ENCODE measurements at places on chromosomes 5 and 9.

GRCh38 chr9:114300846-114301797 lies 21.8 kb upstream of the ORM1 start:
- DNase-seq, result no peak

- DNase-seq, result peak; percentile 76
These were observed 7.4 kb downstream of the NPR2 start for GRCh38 chr9:35798658-35799374.

DNA sequence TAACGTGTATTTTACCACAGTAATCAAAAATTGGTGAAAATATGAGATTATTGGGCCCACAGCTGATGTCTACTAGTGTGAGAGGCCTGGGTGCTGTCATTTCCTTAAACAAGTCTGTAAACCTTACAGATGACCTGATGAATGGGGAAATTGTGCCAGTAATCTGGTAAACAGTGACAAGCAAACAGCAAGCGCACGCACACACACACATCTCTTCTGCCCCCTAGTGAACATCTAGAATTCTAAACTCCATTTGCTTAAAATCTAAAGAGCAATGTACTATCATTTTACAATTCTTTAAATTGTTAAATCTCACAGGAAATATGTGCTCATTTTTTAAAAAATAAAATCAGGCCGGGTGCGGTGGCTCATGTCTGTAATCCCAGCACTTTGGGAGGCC lies 7.5 kb upstream of the RAPGEF1 start:
- DNase-seq, result no peak

DNA sequence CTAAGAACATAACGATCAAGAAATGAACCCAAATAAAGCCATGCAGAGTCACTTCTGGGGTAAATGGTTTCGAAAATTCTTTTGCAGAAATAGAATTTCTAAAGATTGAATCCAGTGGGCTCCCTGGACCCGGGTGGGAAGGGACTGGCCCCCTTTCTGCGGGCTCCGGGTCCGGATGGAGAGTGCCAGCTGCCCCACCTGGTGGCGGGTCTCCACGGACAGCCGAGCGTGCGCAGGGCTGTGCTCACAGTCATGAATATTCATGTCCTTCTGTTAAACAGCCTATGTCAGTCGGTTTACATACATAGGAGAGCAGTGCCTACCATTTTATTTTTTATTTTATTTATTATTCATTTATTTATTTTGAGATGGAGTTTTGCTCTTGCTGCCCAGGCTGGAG lies 4.7 kb upstream of the PPP1R26 start:
- DNase-seq, result no peak

DNA sequence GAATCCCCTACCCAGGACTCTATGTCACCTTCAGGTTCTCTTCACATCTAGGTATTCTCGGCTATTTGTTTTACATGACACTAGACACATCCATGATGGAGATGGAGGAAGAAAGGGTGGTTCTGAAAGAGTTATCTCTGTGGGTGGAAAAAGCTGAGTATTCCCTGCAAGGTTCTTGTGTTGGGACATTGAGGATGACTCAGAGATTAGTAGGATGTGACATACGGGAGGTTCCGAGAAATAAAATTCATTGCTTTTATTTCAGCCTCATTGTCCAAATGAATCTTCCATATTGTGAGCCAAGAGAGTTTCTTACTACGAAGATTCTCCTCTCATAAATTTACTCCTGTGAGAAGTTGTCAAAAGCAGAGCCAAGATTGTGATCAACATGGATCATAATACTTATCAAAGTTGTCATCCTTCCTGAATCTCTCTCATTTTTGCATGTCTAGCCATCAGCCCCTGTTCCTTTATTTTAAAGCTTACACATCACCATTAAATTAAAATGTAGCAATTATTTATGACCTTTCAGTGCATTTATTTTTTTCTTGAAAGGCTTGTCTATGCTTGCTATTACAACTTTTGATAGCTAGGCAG lies 370.0 kb downstream of the PSAT1 start:
- DNase-seq, result no peak

- DNase-seq, result peak; percentile 68
These were observed 13.9 kb upstream of the BASP1 start for GRCh38 chr5:17203329-17204132.

DNA sequence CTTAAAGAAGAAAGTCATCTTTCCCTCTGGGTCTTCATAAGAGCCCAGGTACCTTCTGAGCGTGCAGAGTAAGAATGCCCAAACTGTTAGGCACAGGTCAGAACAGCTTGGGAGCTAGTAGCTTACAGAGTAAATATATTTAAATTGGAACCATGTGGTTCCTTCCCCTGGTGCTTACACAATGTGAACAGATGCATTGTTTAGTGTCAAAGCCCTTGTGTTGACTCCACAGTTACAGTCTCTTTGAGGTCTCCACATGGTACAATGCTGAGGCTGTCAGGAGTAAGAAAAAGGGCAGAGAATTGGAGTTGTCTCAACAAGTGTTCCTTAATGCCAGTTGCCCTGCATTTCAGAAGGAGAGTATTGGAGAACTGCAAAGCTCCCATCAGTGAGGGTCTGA lies 188.5 kb downstream of the PAPPA start:
- DNase-seq, result no peak

GRCh38 chr9:109542922-109543321 lies 44.8 kb upstream of the PTPN3 start:
- DNase-seq, result no peak

DNA sequence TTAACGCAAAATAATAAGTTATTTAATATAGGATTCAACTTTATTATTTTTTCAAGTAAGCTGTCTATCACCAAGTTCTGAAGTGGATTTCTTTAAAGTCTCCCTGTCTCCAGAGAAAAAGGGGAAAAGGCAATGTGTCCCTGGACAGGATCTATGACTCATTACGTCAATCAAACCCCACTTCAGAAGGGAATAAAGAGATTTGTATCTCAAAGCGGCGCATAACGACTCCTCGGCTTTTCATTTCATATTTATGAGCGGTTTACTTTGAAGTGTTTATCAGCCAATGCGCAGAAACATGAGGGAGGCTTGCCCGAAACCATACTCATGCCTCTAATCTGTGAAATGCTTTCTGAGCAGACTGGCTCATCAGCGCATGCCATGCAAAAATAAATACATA lies 938.6 kb upstream of the WWC1 start:
- no peak for DNase-seq

DNA sequence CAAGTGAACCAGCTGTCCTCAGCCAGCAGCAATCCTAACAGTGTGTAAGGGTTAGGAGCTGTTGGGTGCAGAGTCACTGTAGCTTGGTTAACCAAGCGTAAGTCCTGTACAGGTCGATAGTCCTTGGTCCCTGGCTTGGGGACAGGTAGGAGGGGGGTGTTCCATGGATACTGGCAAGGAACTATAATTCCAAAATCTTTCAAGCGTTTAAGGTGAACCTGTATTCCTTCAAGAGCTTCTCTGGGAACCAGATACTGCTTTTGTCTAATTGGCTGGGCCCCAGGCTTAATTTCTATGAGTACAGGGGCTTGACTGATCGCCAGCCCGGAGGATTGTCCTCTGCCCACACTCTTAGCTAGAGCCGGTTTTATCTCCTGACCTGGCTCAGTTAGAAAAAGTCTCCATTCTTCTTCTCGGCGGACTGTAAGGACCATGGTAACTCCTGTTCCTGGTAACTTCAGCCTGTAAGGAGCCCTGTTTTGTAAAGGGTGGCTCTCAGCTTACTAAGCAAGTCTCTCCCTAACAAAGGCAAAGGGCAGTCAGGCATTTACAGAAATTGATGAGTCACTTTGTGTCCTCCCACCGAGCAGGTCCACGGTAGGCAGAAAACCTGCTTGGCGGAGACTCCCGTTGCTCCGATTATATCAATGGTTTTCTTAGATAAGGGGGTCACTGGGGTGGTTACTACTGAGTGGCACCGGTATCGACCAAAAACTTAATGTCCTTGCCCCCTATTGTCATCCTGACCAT lies 6.0 kb upstream of the ZNF354C start:
- DNase-seq, result peak; percentile 16

DNA sequence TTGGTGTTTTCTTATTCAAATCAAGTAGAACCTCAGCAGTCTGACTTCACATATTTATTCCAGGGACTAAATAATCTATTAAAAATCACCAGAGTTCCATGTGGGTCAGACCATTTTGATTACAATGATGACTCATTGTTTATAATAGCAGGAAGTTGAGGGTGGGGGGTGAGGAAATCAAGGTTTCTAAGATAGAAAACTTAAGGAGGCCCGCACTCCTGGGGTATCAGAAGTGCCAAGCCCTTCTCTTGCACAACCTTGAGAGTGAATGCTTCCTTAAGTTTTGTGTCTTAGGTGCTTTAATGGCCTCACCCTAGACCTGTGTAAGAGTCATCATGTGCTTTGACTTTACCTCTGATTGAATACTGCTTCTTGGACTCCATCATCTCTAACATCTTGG lies 31.9 kb upstream of the NPR3 start:
- no peak for DNase-seq

DNA sequence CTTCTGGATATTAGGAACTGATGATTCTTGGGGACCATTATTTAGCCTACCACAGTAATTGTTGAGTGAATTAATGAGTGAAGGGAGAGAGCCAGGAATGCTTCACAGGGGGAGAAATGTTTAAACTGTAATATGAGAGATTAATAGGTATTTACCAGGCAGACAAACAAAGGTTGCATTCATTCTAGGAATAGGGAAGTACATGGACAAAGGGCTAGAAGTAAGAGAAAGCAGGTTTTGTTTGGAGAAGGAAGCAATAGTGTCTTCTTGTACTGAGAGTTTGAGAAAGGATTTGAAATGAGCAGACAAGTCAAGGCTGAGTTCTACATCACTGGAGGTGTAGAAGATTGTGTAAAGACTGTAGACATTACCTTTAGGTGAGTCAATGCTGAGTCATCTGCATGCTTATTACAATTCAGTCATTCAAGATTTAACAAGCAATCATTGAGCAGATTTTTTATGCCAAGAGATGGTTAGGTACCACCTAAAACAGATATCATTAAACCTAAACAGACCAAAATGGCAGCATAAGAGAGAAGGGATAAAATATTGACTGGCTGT lies 8.0 kb downstream of the TAF1L start:
- DNase-seq, result peak; percentile 21

DNA sequence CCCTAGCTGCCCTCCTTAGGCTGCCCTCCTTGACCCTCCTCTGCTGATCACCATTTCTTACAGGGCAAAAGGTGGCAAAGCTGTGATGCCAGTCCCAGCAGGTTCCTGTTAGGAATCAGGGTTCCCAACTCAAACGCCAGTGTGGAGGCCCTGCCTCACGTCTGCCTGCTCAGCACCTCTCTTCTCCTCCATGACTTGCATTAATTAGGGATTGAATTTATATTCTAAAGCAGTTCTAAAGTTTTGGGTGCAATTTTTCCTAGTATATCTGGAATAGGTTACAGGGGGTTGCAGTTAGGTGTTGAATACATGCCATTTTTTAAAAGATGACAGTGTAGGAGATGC lies 13.2 kb upstream of the PLEKHG4B start:
- no peak for DNase-seq

DNA sequence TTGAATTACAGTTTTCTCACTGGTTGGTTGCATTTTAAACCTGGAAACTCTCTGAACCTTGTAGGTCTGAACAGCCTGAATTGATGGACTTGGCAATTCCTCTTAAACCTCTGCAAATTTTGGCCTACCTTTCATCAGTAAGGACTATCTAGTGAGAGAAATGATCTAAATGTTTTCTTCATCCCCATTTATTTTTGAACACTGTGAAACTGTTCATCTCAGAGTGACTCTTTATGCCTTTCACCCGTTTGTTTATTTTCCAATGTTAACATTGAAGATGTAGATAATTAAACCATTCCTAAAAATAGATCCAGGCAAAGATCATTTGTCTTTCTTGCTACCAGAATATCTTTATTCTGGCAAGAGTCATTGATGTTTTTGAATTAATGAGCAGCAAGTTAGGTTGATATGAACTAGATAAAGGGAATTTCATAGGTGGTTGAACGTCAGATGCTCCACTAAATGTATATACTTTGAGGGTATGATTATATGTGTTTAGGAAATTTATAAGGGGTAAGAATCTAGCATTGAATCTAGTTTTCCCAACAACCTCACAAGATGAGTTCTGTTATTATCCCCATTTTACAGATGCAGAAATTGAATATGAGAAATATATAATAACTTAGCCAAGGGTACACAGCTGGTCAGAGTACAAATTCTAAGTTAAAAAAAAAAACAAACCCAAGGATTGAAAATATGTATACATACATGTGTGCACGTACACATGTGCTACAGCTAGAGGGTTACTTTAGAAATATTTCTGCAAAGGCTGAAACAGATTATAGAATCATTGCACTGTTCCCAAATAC lies 3.4 kb downstream of the CPEB4 start:
- no peak for DNase-seq

DNA sequence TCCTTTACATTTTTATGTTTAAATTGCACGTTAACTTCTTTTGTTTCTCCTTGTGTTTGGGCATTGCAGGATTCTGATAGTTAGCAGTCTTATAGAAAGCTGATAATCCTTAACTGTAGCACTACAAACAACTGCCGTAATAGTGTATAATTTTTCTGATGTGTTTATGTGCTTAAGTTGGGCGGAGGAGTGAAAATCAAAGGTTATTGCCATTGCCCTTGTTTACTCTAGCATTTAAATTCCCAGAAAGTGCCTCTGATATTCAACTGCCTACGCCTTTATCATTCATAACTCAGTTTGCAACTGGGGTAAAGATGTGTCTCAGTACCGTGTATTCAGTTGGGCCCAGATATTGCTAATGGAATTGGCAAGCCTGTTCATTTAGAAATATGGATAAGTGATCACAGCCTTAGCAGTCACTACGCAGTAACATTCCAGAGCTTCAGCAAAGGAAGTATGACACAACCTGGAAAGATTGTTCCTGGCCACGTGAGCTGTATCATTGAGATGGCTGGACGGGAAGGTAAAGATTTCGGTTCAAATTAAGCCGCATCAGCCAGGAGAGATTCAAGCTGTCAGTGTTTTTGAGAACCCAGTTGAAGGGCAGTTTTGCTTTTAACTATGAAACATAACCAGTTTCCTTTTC lies 28.1 kb upstream of the LRRTM2 start:
- no peak for DNase-seq

GRCh38 chr5:2866662-2867372 lies 115.3 kb upstream of the IRX2 start:
- no peak for DNase-seq

- peak; percentile 20 for DNase-seq
These were observed 7.4 kb upstream of the PPP3R2 start for GRCh38 chr9:101601904-101602765.

GRCh38 chr5:68562308-68562707 lies 346.8 kb downstream of the PIK3R1 start:
- DNase-seq, result peak; percentile 23

Data from Caki2 (cell line).